ENCODE measurements at places on chromosomes 2 and 18.

DNA sequence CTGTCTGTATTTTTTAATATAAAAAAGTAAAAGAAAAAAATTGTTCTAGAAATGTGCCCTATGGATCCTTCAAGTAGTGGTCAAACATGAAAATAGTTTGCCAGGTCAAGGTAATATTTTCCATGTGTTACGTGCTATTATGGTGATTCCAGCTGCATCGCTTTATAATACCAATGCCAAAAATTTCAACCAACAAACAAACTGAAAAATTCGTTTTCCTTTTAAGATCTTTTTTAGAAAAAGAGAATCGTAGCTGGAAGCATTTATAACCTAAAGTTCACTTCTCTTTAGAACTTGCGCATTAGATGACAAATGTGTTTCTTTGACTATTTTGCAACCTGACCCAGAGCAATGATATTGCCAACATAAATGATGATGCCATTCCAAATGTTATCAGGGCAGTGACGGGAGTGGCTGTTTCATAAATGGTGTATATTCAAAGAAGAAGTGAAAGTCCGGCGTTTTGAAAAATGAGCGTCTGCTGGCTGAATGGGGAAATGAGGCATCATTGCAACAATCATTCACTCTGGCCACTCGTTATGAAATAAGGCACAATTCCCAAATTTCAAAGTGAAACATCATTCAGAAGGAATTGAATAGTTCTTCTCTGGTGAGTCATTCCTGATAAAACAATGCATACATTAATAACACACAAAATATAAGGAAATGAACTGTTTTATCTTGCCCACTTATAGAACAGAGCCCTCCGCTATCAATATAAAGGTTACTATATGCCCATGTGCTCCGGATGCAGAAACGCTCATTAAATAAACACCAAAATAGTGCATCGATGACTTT is 297.4 kb downstream of the TGIF1 start:
- no peak for DNase-seq

DNA sequence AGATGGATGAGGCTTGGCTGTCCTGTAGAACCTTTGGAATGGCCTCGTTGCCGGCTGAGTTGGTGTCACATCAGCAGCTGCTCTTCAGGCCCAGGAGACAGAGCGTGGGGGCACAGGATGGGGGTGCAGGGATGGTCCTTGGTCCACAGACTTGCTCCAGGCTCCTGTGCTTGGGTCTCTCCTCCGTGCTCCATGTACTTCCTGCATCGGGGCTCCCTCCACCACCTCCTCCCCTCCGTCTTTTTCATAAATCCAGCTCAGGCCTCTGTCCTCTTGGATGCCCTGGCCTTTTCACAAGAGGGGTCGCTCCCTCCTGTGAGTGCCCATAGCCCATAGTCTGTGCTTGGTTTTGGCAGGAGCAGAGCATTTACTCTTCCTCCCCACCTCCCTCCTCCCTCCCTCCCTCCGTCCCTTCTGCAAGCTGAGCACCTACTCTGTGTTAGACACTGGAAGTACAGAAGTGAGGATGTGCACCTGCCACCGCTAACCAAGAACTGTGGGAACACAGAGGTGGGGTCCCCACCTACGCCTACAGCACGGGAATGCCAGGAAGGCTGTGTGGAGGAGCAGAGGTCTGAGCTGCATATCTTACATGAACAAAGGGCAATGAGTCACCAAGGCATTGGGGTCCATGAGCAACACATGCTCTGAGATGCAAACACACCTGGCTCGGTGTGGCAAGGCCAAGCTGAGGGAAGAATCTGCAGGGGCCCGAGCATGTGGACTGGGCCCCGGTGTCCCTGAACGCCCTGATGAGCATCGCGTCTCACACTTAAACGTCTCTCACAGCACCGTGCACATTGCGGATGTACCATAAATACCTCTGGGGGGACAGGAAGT is 458.7 kb upstream of the HS6ST1 start:
- no peak for DNase-seq

DNA sequence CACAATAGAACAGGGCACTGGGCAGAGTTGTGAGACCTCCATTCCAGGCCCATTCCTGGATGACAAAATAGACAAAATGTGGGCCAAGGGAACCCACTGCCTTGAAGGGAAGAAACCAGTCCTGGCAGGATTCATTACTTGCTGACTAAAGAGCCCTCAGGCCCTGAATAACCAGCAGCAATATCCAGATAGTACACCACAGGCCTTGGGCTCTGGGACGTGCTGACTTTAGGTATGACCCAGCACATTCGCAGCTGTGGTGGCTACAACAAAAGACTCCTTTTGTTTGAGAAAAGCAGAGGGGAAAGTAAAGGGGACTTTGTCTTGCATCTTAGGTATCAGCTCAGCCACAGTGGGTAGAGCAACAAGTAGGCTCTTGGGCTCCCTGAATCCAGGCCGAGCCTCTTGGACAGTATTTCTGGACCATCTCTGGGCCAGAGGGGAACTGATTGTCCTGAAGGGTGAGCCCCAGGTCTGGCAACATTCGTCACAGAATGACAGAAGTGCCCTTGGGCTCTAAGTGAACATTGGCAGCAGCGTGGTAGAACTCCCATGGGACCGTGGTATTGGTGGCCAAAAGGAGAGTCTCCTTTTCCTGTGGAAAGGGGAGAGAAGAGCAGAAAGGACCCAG is 89.9 kb upstream of the CD226 start:
- DNase-seq, result no peak

DNA sequence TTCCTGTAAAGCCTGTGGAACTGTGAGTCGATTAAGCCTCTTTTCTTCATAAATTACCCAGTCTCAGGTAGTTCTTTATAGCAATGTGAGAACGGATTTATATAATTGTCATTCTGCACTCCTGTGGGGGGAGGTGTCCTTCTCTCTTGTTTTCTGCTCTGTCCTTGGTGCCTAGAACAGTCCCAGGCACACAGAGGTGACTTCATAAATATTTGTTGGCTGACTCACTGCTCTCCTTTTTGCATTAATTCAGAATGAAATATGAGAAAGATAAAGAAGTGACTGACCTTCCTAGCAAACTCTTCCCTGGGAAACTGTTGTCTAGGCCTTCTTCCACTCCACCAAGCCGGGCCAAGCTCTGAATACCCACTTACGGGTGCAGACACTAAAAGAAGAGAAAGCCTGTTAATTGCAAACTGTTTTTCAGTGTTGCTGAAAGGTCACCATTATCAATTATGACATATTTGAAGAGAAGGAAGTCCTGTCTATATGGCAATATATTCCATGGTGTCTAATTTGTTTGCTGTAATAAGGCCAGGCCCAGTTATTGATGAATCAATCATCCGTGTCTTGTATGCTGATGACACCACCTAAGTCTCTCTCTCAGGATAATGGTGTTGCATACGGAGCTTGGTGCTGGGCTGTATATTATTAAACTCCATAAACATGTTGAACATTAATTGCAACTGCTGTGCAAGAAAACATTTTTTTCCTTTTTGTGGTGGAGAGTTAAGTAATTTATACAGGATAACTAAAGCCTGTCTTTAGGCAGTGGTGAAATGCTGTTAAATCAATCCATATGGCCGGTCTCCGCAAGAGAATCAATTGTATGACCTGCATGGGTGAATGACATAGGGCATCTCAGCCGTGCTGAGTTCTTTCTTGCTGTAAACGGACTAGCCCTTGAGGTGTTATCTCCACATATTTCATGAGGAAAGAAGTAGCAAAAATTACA is 567.5 kb downstream of the SLC4A3 start:
- no peak for DNase-seq

DNA sequence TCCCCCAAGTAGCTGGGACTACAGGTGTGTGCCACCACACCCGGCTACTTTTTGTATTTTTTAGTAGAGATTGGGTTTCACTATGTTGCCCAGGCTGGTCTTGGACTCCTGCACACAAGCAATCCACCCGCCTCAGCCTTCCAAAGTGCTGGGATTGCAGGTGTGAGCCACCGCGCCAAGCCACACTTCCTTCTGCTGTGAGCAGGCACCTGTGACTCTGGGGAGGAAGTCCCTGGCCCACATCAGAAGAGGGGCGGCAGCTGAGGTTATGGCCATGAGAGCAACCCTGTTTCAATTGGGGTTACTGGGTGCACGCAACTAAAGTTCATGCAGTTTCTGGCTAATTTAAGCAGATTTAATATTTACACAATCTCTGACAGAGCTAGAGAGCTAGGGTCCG is 91.0 kb downstream of the PLB1 start:
- DNase-seq, result no peak

- no peak for DNase-seq
Observed at GRCh38 chr2:191333911-191334357, 88.7 kb downstream of the MYO1B start.

Data from muscle of arm (tissue), 14 donors.